ENCODE measurements at places on chromosomes 11 and 22. TPM values are rescaled to one million over a fixed set of nuclear protein-coding genes. Genes with fewer than 3 reads are reported as not detected.

GNB1L gene
- polyA plus RNA-seq, result 8.9 TPM

SLC5A4 gene
- not detected for polyA plus RNA-seq

- DNase-seq, result no peak
Measured at GRCh38 chr11:71433648-71434450, 14.3 kb downstream of the DHCR7 start.

- DNase-seq, result peak; percentile 25
Measured at GRCh38 chr11:33772300-33772699, 2.0 kb downstream of the FBXO3 start.

SLCO2B1 gene
- polyA plus RNA-seq, result 4.5 TPM

HORMAD2 gene
- polyA plus RNA-seq, result not detected

HPX gene
- polyA plus RNA-seq, result 0.35 TPM

DNA sequence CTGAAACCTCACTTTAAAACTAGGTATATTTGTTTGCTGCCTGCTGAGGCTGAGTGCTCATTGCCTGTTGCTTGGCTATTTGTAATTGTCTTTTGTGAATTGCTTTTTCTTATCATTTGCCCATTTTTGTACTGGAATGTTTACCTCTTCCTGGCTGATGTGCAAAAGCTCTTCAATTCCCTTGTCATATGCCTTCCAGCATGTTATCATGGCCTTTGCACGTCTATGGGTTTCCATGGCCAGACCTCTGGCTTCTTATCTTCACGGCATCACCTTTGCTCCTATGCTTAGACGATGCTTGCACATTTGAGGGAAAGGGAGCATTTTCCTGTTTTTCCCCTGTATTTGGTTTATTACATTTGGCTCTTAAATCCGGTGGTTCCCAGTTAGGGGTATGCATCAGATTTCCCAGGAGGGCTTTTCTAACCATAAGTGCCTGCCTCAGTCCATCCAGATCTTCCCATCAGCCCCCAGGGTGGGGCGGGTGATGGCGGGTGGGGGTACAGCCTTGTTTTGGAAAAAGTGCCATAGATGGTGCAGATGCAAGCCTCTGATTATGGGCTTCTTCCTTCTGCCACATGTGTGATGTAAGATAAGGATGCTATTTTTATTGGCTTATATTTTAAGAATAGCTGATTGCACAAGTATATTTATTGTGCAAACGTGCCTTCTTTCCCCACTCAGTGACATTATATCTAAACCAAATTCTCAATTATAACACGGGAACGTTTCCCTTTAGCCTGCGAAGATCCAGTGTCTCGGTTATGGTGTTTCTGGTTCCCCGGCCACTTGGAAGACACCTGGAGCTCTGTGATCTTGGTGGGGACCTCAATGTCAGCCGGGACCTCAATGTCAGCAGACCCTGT lies 70.6 kb upstream of the SEPTIN5 start:
- no peak for DNase-seq

CLCF1 gene
- polyA plus RNA-seq, result 31.0 TPM

DNA sequence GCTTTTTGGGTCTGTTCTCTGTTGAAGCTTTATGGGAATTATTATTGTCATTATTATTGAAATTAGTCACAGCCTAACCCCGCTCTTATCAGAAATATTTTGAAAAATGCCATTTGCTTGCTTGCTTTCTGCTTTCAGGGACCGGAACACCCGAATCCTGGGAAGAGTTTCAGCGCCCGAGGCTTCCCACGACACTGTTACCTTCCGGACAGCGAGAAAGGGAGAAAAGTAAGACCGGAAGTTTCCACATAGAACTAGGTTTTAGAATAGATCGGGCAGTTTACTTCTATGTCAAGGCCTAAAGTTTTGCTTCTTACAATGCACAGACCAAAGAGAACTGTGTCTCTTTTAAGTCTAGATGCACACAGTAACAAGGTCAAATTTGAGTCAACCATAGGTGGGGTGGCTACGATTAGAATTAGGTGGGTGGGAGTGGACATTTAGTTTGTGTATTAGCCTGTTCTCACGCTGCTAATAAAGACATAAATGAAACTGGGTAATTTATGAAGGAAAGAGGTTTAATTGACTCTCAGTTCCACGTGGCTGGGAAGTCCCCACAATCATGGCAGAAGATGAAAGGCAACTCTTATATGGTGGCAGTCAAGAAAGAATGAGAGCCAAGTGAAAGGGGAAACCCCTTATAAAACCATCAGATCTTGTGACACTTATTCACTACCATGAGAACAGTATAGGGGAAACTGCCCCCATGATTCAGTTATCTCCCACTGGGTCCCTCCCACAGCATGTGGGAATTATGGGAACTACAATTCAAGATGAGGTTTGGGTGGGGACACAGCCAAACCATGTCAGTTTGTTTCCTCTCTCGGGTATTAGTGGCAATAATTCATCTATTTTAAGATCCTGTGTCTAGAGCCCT lies 12.9 kb downstream of the MPEG1 start:
- DNase-seq, result no peak

- DNase-seq, result no peak
Measured at GRCh38 chr11:79150320-79150719, 290.5 kb downstream of the TENM4 start.

APOA5 gene
- polyA plus RNA-seq, result not detected

DNA sequence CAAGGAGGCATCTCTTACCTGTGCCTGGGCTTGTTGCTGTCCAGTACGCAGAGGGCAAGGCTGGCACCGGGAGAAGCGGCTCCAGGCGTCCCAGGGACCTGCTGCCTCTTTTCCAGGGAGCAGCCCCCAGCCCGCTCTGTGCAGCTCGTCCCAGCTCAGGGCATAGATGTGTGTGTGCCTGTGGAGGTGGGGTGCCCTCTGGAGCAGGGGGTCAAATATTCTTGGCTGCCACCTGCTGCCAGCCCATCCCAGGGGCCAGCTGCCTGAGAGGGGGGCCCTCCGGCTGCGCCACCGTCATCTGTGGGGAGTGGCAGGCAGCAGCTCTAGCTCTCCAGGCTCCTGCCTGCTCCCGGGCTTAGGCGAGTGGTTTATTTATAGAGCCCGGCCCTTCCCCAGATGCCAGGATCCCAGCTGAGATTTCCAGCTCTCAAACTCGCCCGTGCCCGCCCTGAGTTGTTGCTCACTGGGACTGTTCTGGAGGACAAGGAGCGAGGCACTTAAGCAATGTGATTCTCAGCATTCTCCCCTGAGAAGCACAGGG lies 87.5 kb downstream of the RTL6 start:
- DNase-seq, result no peak

GRCh38 chr11:88304352-88304751 lies 33.2 kb downstream of the CTSC start:
- no peak for DNase-seq

LRP4 gene
- polyA plus RNA-seq, result 6.4 TPM

- DNase-seq, result no peak
Measured at GRCh38 chr22:35307892-35308291, 8.2 kb downstream of the TOM1 start.

DNA sequence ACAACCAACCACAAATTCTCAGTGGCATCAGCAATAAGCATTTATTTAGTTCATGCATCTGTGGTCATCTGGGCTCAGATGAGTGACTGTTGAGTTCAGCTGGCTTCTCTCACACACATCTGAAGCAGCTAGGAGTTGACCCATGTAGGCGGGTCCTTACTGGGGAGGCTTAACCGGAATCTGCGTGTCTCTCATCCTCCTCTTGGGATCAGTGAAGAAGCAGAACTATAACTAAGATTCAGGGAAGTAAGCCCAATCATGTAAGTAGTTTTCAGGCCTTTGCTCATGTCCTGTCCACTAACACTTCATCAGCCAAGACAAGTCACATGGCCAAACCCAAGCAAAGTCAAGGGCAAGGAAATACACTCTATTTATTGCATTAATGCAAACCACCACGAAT lies 236.2 kb downstream of the C11orf87 start:
- DNase-seq, result no peak

- DNase-seq, result no peak
Measured at GRCh38 chr11:14065141-14065540, 102.6 kb downstream of the SPON1 start.

Data from A549 (cell line).